ENCODE measurements at places on chromosomes 7 and 10.

DNA sequence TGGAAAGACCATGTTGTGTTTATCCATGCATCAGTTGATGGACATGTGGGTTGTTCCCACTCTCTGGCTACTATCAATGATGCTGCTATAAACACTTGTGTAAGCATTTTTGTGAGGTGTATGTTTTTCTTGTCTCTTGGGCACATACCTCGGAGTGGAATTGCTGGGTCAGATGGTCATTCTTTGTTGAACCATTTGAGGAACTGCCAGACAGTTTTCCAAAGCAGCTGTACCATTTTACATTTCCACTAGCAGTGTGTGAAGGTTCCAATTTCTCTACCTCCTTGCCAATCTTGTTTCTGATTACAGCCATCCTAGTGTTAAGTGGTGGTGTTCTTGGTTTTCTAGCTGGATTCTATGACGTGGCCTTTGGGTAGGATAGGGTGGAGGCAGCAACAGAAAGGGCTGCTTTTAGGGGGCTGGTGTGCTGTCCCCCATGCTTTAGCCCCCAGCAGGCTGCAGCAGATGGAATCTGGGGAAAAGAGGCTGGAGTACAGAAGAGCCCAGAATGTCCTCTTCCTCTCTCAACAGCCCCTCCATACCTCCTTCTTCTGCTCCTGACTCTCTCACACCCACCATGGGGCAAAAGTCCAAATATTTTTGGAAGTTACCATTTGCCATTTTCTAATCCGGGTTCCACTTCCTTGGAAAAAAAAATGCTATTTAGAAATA lies 352.7 kb downstream of the FRMD4A start:
- DNase-seq: no peak

DNA sequence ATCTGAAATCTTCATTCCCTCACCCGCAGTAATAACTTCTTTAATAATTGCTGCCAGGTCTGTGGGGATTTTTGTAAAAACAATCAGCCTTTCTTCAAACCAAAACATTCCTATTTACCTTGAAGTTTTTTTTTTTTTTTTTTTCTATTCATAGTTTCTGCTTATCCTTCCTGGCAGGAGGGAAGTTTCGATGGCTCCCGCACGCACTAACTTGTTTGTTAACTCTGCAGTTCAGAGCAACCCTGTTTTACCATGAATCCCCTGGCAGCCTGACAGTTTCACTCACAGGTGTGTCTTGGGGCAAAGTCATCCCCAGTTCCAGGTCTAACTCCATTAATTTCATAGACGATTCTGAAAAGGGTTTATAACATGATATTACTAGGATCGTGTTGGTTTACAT lies 149.3 kb downstream of the KLF6 start:
- no peak for DNase-seq

DNA sequence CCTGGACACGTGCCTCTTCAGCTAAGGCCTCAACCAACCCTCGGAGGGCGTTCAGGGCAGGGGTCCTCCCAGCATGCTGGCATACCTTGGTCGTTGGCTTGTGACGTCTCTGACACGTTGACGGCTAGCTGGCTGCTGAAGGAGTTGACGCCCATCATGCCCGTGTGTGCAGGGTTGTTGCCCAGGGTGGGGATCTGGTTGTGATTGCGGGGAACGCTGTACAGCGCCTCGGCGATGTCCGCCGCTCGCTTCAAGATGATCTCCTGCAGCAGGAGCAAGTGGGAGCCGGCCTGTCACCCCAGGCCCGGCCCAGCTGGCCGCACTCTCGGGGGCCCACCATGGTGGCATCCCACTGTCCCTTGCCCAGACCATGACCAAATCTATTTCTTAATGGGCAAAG lies 122.0 kb downstream of the EBF3 start:
- no peak for DNase-seq

DNA sequence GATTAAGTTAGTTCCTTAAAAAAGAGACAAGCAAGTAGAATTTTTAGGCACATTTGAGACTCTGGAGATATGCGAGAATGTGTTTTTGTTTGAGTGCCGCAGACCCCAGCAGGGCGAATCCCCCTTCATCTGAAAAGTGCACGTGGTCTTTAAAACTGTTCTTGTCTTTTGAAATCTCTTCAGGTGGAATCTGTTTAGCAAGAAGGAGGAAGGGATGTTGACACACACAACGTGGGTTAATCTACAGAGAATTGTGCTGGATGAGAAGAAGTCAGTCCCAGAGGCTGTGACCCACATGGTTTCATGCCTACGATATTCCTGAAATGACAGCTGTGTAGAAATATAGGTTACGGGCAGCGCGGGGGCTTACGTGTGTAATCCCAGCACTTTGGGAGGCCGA lies 27.1 kb upstream of the ZFAND2A start:
- no peak for DNase-seq

GRCh38 chr7:16084370-16084769 lies 337.0 kb downstream of the CRPPA start:
- no peak for DNase-seq

DNA sequence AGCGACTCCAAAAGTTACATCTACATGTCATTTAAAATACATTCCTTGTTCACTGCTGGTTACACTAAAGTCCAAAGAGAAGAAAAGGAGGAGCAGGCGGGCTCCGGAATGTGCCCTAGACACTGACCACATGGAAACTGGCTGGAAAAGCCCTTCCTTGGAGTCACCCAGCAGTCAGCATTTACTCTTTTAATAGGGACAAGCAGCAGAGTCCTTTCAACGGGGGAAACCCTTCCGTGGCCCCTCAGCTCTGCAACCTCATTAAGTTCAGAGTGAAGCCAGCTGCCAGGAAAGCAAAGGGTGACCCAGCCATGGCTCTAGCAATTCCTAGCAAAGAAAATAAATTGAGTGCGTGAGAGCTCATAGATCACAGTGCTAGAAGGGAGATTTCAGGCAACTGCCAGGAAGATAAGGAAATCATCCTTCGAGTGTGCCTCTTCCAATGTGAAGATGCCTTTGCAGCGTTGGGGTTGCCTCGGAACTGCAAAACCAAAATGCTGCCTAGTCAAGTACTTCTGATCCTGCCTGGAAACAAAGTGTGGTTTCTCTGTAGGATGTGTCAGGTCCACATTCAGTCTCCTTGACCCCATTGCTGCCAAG lies 101.6 kb downstream of the SORBS1 start:
- DNase-seq: no peak

DNA sequence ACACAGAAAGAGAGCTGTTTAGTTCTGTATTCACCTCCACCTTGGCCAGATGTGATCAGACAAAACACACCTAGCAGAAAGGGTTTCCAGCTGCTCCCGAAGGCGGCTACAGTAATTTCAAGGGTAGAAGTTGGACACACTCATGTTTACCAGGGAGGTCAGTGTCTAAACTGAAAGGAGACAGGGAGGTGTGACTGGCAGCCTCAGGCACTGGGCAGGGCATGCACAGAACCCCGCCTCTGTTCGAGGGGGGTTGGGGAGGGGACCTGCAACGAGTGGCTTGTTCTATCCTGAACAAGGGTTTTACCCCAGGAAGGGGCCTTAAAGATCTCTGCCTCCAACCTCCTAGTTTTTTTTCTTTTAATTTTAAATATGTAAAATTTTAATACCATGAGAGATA lies 49.6 kb downstream of the BPGM start:
- no peak for DNase-seq

DNA sequence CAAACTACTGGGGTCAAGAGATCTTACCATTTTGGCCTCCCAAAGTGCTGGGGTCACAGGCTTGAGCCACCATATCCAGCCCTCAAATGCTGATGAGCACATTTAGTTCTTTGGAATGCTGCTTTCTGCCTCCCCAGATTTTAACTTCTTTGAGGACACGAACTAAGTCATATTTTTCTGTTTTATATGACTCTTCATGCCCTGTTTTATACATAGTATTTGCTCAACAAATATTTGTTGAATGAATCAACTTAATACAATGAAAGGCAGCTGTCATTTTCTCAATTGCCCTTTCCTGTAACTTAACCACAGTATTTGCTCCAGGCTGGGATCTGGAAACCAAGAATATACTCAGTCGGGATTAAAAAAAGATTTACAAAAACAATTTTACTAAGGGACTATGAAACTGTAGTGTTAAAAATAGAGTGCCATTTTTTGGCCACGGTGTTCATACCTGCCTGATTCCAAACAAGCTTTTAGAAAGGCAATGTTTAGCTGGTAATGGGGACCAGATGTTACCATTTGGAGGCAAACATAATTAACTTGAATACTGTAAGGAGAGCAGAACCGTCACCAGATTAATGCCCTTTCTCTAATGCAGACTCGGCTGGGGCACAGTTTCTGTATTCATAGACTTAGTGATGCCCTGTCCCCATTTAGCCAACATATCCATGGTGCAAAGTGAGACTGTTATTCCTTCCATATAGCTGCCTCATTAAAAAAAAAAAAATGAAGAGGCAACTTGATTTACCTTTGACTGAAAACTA lies 117.6 kb downstream of the NRP1 start:
- DNase-seq: no peak

- DNase-seq: no peak
These were observed 166.7 kb upstream of the SH2B2 start for GRCh38 chr7:102119925-102120324.

DNA sequence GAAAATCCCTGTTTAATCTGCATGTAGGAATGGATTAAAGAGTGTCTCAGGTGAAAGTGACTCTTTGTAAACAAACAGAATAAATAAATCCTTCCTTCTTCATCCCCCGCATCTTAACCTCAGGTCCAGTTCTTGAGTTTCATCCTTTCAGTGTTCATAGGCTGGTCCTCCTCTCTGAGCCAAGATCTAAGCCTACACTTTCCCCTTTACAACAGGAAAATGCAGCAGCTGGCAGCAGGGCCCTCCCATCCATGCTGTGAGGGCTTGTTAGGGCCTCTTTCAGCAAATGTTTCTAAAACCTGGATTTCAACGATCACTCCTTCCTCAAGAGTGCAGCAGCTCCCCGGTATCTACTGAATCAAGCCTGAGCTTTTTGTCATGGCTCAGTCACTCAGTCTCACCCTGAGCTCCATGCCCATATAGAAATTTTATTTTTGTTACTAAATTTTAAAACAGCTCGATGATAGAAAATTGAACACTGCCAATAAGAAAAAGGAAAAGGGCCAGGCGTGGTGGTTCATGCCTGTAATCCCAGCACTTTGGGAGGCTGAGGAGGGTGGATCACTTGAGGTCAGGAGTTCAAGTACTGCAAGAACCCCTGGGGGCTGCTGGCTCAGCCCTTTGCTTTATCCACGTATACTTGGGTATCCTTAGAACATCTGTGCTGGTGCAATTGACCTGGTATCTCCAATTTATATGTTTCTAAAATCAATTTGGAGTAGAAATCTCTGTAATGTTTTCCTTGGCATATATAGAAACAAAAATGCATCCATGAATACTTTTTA lies 15.6 kb downstream of the BLNK start:
- no peak for DNase-seq

- no peak for DNase-seq
These were observed 3.1 kb upstream of the ZFAND2A start for GRCh38 chr7:1163121-1163520.

DNA sequence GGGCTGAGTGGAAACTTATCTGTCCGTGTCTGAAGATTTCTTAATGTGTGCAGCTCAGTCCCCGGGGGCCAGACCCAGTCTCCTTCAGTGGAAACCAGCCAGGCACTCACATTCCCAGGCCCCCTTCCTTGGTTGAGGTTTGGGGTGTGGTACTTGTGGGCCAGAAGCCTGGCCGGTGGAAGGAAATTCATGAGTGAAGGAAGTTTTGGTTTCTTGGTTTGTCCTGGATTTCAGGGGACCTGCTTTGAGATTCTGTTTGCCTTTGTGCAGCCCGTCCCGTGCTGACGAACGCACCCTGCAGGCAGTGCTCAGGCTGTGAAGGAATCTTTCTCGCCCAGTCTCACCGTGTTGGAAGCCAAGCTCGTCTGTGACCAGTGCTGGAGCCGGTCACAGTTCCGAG lies 2.9 kb downstream of the INPP5A start:
- DNase-seq: no peak

DNA sequence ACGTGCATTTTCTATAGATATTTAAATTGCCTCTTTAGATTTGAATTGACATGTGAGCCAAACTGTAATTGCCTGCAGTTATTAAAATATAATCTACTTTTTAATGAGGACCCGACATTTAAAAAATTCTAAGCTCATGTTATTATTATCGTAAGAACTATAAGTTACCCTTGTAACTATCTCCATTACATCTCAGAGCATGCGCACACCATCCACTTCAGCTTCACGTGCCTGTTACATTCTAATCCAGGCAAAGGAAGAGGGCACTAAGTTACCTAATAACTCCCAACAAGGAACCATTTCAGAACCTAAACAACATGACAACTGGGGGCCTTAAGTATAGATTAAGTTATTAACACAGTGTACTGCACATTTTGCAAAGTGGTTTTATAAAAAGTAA lies 509.0 kb upstream of the DPP6 start:
- DNase-seq: no peak

- no peak for DNase-seq
These were observed 133.1 kb downstream of the SH2D4B start for GRCh38 chr10:80670774-80671173.

- DNase-seq: no peak
These were observed 418.7 kb downstream of the GATA3 start for GRCh38 chr10:8473205-8473604.

DNA sequence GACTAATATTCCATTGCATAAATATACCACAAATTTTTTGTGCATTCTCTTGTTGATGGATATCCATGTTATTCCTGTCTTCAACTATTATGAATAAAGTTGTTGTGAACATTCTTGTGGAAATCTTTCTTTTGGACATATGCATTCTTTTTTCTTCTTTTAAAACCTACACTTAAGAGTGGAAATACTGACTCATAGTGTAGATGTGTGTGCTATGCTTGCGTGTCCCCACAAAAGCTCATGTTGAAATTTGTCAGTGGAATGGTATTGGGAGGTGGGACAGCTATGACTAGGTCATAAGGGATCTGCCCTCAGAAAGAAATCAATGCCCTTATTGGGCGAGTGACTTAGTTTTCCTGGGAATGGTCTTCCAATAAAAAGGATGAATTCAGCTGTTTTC lies 203.6 kb upstream of the PRSS58 start:
- no peak for DNase-seq

DNA sequence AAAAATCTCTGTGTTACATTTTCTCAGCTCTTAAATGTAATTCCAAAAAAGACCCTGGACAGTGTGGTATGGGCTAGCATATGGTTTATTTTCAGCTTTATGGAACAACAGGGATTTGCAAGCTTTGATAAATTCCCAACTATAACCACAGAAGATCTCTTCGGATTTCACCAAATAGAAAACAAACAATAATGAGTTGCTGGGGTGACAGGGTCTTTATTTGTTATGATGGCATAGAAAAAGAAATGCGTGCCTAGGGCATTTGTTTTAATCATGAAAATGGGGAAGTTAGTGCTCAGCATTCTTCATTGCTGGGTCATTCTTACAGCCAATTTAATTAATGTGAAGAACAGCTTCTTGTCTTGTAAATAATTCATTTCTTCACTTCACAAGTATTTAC lies 139.0 kb downstream of the LRRN3 start:
- DNase-seq: no peak

Measured in GM12864 (cell line).